ENCODE measurements at places on chromosomes 7 and 10. TPM values are rescaled to one million over a fixed set of nuclear protein-coding genes. Genes with fewer than 3 reads are reported as not detected.

Gene VPS37D
- total RNA-seq, result 6.9 TPM

Gene ANKRD61
- not detected for total RNA-seq

Gene IQUB
- 0.29 TPM for total RNA-seq

Gene ENKUR
- not detected for total RNA-seq

Gene DNAJC12
- 2.0 TPM for total RNA-seq

Gene TAS2R4
- total RNA-seq, result 0.29 TPM

- no peak for DNase-seq
Observed at GRCh38 chr7:116355424-116355765, 144.1 kb upstream of the CAV2 start.

DNA sequence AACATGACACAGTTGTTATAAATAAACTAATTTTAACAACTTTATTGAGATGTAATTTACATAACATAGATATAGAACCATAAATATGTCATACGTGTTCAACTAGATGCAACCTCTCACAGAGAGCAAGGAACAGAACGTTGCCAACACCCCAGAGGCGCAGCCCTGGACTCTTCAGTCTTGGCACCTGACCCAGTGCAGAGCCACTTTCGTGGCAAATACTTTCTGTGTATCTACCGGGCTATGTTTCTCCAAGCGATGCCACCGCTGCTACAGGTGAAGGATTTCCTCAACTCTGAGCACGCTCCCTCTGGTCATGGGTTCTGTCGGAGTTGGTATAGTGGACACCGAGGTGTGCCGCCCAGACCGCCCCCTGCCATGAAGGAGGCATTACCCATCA is 57.4 kb downstream of the TEX36 start:
- no peak for DNase-seq

- no peak for DNase-seq
Observed at GRCh38 chr10:7950981-7951847, 103.3 kb upstream of the GATA3 start.

GRCh38 chr7:152602962-152603361 is 73.0 kb downstream of the XRCC2 start:
- no peak for DNase-seq

DNA sequence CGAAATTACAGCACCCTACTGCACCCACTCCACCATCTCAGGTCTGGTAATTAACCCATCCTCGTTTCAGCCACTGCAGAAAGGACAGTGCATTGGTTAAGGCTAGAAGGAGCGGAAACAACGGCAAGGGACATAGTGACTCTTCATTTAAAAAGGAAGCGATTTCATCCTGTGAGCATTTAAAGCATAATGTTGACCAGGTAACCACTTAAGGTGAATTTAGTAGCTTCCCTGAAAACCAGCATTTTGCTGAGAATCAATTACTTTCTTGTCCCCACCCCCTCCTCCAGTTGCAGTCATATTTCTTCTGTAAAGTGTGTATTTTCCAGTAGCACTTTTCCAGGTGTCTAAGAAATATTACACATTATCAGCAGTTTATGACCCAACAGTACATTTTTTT is 821 bp upstream of the JAZF1 start:
- no peak for DNase-seq

- no peak for DNase-seq
Observed at GRCh38 chr7:99997545-99998137, 17.8 kb upstream of the ZKSCAN1 start.

DNA sequence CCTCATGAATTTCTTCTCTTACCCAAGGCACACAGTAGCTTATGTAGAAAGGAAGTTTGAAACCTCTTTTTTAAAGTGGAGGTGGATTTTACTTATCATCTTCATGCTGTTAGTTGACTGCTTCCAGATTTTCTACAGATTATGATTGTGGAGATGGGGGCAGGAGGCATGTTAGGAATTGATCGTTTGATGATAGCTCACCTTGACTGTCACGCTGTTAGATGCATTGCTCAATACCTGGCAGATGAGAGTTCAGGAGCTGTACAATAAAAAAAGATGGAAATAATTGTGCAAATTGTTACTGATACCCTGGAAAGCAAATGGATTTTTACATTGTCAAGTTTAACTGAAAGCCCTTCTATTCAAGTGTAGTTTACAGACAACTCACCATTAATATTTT is 340.3 kb downstream of the PLXDC2 start:
- DNase-seq, result no peak

DNA sequence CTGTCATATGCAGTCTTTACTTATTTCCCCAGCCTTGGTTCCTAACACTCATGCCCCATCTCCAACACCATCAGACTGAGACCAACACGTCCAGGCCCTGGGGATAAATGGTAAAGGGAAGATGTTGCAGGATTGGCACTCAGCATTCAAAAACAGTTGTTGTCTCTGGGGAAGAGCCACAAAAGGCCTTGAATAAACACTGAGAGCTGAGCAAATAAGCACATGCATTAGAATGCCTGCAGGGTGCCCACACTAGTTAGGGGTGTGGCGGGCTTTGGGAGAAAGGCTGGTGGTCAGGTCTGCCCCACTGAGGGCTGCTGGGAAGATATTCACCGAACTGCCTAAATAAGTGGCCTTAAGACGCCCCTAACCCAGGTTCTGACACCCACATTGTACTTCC is 391.0 kb downstream of the GFRA1 start:
- DNase-seq, result no peak

All from glomerular endothelial cell (primary cell).